ENCODE measurements at places on chromosomes 3 and 15.

- no peak for DNase-seq
Measured at GRCh38 chr15:69086427-69087204, 72.1 kb downstream of the NOX5 start.

GRCh38 chr3:194865615-194866014 lies 179.9 kb downstream of the FAM43A start:
- no peak for DNase-seq

DNA sequence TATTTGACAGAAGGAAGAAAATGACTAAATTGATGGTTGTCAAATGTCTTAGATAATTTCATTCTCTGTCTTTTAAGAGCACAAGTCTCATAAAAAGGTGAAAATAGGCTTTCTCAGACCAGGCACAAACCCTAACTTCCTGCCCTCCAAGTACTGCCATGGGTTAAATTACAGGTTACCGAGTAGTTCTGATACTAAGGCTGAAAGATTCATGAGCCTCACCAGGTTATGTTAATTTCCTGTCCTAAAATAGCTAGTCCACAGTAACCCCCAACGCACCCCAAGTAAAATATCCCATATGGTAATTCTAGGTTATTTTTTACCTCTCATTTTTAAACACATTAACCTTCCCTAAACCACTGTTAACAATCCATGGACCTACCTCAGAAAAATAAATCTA lies 42.0 kb downstream of the GSK3B start:
- DNase-seq, result no peak

DNA sequence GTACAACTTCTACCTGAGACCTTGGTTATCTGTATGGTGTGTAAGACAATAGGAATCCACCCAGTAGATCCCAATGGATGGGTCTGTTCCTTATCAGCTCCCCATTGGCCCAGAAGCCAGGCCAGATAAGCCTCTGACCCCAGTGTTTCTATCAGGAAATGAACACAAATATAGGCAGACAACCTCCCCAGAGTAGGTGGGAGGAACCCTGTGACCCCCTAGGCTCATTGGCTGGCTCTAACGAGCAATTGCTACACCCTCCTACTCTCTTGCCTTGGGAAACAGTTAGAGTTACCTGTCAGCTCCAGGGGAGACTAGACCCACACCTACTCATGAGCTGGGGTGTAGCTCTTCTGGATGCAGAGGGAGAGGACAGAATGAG lies 299.9 kb downstream of the UACA start:
- no peak for DNase-seq

- DNase-seq, result no peak
Measured at GRCh38 chr3:32325927-32326326, 65.7 kb upstream of the CMTM7 start.

DNA sequence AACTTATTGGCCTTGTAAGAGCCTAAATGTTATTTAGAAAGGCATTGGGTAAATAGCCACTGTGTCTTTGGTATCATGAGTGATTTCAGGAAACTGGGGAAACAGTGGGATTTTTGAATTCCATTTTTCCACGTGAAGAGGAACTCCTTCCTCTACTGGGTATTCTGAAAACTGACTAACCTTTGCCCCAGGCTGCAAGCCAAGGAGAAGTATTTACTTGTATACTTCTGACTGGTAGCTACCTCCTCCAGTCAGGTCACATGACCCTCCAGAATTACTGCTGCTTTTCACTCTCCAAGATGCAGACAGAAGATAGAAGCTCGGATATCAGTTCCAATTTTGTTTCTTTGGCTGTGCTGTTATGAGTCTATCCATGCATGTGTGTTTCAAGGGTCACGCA lies 50.9 kb upstream of the MAP3K13 start:
- no peak for DNase-seq

- no peak for DNase-seq
Measured at GRCh38 chr15:88513195-88513594, 33.3 kb downstream of the DET1 start.

GRCh38 chr3:134929976-134930375 lies 134.9 kb downstream of the EPHB1 start:
- no peak for DNase-seq

GRCh38 chr15:64429448-64429847 lies 30.9 kb upstream of the ZNF609 start:
- DNase-seq, result no peak

GRCh38 chr3:186976837-186977750 lies 46.8 kb downstream of the ST6GAL1 start:
- DNase-seq, result no peak

GRCh38 chr3:47583320-47584075 lies 4.8 kb upstream of the CSPG5 start:
- no peak for DNase-seq

- no peak for DNase-seq
Measured at GRCh38 chr3:115836944-115837343, 213.6 kb downstream of the GAP43 start.

DNA sequence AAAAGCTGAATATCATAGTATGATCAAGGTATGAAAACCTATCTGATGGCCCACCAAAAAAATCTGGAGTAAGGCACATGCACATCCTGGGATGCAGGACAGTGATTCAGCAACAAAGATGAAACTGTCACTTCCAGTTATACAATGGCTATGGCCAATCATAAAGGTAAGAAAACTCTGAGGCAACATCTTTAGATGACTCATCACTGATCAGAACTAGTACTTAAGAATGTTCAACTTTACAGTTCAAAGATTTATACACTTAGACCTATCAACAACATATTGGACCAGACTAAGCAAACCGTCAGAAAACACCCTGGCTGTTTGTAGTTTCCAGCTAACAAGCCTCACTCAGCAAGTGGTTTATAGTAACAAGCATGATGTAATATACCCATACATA lies 21.3 kb upstream of the PLCH1 start:
- no peak for DNase-seq

DNA sequence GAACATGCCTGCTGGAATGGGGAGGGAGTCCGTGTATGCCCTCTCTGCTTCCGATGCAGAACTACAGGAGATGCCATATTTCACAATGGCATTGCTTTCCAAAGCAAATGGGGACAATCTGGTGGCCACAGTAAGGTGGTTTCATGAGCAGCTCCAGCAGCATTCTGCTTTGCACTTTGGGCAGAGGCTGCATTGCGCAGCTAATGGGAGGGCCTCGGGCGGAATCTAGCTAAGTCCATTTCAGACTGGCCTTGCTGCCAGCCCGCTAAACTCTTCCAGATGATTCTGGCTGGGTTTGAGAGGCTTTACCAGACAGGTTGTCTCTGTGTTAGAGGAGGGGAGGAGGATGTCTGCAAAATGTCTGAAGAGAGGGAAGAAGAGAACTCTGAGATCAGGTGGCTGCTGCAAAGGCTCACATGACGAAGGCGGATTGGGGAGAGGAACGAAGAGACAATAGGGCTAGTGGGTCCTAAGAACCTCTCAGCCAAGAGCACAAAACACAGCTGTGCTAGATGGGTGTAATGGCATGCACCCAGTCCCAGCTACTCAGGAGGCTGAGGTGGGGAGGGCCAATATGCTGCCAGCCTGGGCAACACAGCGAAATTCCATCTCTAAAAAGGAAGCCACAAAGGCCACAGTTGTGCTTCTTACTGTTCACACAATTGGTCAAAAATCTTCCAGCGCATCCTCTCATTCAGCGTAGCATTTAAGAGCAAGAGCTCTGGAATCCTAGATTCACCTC lies 63.7 kb downstream of the BDH1 start:
- DNase-seq, result no peak

- no peak for DNase-seq
Measured at GRCh38 chr15:40239404-40239692, 485 bp downstream of the PAK6 start.

GRCh38 chr15:40941068-40941527 lies 12.0 kb downstream of the DLL4 start:
- DNase-seq, result no peak

DNA sequence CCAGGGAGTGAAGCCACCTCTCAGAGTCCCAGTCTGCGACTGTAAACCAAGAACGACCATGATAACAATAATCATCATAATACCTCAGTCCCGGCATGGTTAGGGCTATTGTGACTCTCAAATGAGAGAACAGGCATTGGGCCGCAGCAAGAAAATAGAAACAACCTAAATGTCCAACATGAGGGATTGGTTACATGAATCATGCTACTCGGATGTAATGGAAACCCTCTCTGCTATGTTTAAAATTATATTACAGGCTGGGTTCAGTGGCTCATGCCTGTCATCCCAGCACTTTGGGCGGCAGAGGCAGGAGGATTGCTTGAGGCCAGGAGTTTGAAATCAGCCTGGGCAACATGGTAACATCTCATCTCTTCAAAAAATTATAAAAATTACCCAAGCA lies 2.8 kb downstream of the CPN2 start:
- no peak for DNase-seq

- no peak for DNase-seq
Measured at GRCh38 chr3:17972959-17973906, 230.8 kb upstream of the TBC1D5 start.

DNA sequence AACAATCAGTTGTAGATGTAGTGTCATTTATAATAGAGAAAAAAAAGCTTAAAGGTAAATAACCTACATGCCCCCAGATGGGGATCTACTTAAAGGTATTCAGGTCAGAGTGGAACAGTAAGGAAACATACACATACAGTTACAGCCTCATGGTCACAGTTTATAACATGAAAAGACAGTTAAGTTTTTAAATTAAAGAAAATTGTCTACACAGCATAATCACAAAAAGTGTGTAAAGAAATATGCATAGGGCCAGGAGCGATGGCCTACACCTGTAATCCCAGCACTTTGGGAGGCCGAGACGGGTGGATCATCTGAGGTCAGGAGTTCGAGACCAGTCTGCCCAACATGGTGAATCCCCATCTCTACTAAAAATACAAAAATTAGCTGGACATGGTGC lies 6.8 kb downstream of the RHOV start:
- DNase-seq, result no peak

DNA sequence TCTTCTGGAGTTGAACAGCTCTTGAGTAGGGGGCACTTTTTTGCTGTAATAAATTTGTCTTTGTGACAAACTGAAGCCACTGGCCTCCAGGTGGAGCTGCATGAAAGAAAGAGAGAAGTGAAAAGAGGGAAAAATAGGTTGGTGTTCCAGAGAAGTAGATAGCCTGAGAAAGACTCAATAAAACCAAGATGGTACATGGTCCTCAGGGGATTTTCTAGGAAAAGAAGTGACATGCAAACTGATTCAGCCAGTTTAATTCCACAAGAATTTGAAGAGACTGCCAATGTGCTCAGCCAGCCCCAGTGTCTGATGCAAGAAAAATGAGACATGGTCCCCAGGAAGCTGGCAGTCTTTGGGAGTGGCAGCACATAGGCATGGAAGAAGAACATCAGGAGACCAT lies 152.7 kb downstream of the CD47 start:
- DNase-seq, result peak; percentile 5

GRCh38 chr3:24389108-24390090 lies 105.3 kb downstream of the THRB start:
- DNase-seq, result no peak

- DNase-seq, result no peak
Measured at GRCh38 chr3:127520993-127521392, 69.5 kb downstream of the TPRA1 start.

DNA sequence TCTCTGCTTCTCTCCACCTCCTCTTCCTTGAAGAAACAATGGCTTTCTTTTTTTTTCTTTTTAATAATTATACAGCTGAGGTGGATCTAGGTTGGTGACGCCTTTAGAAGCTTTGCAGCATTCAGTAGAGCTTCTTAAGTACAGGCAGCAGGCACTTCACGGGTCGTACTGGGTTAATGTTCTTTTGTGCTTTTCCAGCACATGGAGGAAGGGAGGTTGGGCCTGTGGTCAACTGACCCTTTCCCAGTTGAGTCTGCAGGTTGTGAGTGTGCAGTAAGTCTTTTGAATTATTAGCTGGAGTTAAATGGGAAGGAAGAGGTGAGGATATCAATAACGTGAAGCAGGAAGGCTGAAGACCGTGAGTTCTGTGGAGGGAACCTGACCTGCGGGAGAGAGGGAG lies 7.0 kb downstream of the TRAK1 start:
- no peak for DNase-seq

DNA sequence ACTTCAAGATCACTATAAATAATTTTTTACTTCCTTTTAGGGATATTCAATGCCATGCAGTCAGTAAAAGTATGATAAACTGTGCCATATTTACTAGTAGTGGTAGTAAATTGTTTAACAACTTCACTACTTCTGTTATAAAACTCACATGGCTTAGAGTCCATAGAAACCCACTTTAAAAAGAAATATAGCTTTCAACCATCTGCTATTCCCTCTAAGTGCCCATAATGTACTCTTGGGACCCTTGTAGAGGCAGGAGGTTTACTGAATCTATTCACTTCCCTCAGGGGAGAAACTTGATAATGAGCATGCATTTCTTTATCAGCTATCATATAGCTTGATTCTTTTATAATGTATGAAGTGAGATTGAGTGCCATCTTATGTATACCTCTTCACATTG lies 1448.4 kb upstream of the ALCAM start:
- no peak for DNase-seq

GRCh38 chr3:33058765-33059164 lies 38.2 kb downstream of the GLB1 start:
- no peak for DNase-seq

DNA sequence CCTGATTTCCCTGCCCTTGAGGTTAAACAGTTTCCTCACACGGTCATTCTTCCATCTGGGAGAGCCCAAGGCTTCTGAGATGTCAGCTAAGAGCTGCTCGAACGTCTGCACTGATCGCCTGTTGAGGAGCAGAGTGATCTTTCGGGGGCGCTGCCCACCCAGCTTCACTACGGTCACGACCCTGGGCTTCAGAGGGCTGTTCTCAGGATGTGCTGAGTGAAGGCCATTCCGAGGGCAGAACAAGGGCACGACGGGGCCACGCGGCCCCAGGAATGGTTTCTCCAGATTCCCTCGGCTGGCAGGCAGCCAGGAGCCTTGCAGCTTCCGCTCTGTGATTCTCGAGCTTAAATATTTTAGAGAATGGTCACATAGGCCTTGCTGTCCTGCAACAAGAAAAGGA lies 25.7 kb downstream of the DCLK3 start:
- DNase-seq, result no peak

- no peak for DNase-seq
Measured at GRCh38 chr15:59741274-59741906, 52.3 kb upstream of the BNIP2 start.

DNA sequence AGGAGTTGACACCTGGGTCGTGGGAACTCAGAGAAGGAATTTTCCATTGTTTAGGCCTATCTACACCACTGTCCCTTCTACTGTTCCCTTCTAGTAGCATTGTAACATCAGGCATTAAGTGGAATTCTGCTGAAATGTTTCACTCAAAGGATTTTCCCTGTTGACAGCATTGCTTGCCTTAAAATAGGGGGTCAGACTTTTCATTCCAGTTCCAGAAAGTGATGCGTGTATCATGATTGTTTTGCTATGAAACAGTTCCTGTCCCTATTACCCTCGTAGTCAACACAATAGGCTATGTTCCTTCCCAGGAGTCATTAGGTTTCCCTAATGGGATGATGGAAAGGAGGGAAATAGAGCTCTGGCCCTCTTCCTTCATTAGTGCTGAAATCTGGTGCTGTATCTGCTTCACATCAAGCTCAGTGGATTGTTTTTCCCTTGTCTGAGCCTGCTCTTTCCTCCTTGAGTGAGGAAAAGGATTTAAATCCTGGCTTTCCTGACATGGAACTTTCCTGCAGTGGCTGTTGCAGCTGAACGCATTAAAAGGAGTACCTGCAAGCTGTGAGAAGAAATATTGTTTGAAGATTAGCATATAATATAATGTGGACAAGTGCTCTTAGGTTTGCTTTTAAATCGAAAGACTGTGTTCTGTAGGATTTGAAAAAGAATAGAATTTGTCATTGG lies 195.9 kb downstream of the KLHL25 start:
- no peak for DNase-seq
